ENCODE measurements at places on chromosomes 4 and X.

DNA sequence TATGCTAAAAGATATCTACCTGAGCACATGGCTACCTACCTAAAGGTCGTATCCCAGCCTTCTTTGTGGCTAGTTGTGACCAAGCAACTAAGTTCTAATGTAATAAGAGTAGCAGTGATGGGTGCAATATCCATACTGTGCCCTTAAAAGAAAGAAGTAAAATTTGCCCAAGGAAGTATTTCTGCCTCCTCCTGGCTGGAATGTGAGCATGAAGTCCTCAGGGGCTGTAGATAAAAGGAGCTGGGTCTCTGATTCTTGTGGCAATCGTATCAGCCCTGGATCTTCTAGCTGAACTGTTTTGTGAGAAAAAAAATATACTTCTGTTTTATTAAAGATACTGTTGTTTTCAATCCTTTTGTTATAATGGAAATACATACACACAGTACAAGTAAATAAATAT is 217.4 kb downstream of the GPAT3 start:
- no peak for DNase-seq

GRCh38 chr4:7887436-7887835 is 52.2 kb downstream of the AFAP1 start:
- DNase-seq: no peak

DNA sequence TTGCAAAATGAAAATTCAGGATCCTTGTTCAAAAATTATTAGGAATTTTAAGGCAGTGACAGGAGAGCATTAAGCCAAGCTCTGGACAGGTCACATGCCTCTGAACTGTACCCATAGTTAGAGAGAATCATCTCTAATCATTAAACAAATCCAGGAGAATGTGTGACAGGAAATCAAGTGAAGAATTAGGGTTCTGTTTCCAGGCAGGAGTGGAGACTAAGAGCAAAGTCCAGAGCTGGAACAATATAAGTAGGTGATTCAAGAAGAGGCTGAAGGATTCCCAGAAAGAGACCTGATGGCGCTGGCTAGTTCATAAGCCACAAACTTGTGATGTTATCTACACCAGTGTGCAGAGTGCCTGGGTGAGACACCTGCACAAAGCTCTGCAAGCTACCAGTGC is 104.6 kb upstream of the PRKG2 start:
- no peak for DNase-seq

DNA sequence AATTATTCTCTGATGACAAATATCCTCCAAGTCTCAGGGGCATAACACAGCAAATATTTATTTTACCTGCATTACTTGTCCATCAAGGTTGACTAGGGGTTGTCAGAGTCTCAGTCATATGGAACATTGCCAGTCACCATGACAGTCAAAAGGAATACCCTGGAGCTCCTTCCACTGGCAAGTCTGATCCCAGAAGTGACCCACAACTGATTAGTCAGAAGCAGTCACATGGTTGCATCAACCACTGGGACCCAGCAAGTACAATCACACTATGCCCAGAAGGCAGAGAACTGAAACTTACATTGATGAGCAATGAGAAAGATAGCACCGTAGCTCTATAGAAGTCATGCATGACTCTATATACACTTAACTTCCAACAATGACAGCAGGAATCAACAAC is 41.9 kb upstream of the SOD3 start:
- DNase-seq: no peak

- DNase-seq: no peak
Measured at GRCh38 chrX:106874075-106874474, 29.1 kb downstream of the RIPPLY1 start.

- DNase-seq: no peak
Measured at GRCh38 chr4:58843455-58843854, 1733.3 kb upstream of the IGFBP7 start.

- DNase-seq: no peak
Measured at GRCh38 chr4:52659722-52660261, 691 bp upstream of the USP46 start.

- DNase-seq: peak; percentile 93
Measured at GRCh38 chr4:92234393-92235176, 69.2 kb upstream of the GRID2 start.

- DNase-seq: no peak
Measured at GRCh38 chr4:172188248-172188988, 375.2 kb downstream of the GALNTL6 start.

- DNase-seq: no peak
Measured at GRCh38 chr4:8914461-8915171, 43.0 kb upstream of the HMX1 start.

DNA sequence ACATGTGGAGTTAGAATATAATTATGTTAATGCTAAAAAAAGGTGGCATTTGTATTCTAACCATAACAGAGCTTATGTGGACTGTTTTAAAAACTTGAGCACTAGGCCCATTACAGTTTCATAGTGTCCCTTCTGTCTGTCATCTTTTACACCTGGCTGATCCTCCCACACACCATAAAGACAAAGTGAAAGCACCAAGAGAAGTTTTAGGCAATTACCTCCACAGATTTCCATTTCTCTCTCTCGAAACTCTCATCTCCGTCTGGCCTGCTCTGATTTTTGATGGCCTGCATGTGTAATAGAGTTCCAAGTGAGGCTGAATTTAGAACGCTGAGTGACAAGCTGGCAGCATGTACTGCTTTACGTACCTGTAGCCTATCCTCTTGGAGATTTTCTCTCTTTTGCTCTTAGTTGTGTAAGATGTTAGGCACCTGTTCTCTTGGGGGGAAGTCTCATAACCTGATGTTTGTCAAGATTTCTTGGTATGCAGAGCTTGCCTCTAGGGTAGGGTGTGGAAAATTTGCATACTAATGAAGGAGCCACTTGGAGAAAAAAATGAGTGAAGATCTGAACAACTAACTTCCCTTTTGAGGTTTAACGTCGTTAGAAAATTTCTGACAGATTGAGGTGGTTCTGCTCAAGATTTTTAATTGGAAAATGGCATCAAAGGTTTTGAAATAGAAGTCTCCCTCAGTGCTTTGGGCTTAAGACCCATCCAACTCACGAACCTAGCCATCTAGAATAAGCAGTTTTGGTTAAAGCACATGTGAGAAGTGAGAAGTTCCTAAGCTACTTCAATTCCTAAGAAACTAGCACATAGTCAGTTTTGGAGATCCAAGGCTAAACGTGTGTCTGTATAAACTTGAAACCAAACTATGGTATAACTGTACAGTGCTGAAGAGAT is 57.6 kb upstream of the RAP1GDS1 start:
- no peak for DNase-seq

DNA sequence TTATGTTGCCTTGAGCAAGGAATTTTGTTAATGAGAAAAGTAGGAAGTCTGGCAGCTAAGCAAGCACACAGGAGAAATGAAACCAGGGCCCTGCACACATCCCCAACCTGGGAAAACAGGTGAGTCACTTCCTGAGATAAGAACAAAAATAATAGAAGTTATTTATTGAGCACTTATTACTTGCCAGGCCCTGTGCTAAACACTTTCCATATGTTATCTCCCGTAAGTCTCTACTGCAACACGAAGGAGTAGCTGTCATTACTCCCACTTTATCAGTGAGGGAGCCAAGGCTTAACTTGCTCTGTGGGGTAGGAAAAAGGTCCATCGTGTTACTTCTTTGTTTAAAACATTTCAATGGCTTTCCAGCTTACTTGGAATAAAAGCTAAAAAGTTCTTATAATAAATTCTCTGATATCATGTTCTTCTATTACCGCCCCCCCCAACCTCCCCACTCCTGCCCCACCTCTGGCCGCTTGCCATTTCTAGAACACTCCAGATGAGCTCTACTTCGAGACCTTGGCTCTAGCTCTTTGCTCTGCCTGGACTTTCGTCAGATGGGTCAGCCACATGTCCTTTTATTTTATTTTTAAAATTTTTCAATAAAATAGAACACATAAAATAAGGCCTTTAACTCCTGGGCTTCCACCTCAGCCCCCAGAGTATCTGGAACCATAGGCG is 36.3 kb upstream of the PLAC8 start:
- no peak for DNase-seq

DNA sequence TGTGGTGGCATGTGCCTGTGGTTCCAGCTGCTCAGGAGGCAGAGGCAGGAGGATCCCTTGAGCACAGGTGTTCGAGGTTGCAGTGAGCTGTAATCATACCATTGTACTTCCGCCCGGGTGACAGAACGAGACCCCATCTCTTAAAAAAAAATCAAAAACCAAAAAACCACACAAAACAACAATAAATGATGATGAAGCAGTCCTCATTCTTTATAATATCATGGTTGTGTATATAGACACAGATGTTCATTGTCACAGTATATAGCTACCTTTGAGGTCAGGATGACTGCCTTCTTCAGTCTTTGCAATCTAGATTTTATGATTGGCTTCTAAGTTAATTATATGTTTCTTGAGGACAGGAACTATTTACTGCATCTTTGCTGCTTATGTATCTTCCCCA is 37.0 kb downstream of the ZFX start:
- DNase-seq: no peak

GRCh38 chrX:70470850-70471289 is 26.2 kb downstream of the DLG3 start:
- no peak for DNase-seq

- DNase-seq: no peak
Measured at GRCh38 chr4:171718069-171718468, 95.1 kb upstream of the GALNTL6 start.

DNA sequence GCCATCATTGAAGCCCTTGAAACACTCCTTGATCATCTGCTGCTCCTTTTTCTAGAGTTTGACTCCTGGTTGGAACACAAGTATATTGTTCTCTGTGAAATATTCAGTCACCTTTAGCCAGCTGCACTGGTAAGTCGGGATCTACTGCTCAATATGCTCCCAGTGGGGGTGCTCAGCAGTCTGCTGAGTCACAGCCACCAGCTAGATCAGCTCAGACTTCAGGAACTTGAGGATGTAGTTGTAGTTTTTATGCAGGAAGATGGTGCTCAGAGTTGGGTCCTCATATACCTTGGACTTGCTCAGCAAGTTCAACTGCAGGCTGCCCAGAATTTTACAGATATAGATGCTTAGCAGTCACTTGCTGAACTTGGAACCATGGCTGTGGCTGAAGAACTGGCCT is 202.5 kb upstream of the RPL34 start:
- no peak for DNase-seq

- no peak for DNase-seq
Measured at GRCh38 chr4:40199179-40199670, 2.4 kb downstream of the RHOH start.
